ENCODE measurements at places on chromosomes 13 and 19.
A peak's percentile ranks its signal among the peaks of the same experiment; 100 is the strongest.

DNA sequence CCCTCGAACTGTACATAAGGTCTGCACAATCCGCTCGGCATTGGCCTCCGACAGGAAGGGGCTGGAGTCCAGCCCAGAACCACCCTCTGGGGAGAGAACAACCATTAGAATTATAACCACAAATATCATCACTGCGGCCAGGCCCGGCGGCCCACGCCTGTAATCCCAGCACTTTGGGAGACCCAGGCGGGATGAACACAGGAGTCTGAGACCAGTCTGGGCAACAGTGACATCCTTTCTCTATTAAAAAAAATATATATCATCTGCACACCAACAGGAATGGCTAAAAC, 11.4 kb downstream of the COQ8B start:
- DNase-seq: no peak

DNA sequence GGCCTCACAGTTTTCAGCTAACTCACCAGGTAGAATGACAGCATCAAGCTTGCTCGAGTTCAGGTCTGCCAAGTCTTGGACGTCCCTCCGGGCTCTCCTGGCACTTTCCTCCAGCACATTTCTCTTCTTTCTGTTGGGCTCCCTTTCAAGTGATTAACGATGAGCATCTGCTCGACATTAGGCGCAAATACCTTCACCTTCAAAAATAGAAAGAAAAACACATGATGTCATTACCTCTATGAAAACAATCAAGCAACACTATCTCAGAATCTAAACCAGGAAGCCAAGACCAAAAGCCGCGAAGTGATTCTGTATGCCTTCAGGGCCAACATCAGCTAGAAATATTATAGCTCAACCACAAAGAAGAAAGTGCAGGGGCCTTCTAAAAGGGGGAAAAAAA, 15.4 kb upstream of the CLN5 start:
- DNase-seq: no peak

- DNase-seq: peak; percentile 14
Observed at GRCh38 chr13:39982745-39983144, 327.3 kb downstream of the COG6 start.

DNA sequence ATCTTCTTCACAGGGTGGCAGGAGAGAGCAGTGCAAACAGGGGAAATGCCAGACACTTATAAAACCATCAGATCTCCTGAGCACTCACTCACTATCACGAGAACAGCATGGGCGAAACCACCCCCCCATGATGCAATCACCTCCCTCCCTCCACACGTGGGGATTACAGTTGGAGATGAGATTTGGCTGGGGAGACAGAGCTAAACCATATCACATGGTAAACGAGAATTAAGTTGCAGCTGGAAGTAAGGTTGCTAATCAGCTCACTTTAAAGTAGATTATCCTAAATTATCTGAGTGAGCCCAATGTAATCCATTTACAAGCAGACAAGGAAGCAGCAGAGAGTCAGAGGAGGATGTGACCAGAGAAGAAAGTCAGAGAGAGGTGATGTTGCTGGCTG, 102.2 kb upstream of the IPO5 start:
- DNase-seq: no peak

DNA sequence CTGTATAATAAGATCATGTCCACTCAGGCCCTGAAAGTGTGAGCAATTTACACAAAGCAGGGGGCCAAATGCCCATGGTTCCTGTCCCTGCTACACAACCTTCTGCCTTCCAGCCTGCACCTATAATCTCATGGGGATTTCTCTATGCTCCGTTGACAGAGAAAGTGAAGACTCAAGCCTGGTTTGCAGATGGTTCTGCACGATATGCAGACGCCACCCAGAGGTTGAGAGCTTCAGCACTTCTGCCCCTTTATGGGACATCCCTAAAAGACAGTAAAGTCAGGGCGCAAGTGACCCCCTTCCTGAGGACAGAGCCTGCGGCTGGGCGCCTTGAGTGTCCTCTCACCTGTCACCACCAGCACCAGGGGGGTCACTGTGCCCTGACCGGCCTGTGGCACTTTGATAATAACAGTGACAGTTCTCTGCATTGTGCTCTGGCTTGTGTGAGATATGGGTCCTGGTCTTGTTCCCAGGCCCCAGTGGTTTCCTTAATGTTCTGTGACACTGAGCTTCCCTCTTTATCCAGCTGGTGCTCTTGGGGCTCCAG, 15.1 kb downstream of the LILRA5 start:
- no peak for DNase-seq

DNA sequence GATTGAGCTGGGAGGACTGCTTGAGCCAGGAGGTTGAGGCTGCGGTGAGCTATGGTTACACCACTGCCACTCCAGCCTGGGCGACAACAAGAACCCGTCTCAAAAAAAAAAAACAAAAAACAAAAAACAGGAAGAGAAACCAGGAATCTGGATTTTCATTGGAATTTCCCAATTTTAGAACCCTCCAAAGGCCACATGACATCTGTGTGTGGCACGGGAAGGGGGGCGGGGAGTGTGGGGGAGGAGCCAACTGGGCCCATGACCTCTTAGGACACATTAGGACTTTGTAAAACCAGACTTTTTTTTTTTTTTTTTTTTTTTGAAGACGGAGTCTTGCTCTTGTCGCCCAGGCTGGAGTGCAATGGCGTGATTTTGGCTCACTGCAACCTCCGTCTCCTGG, 21.2 kb upstream of the MYDGF start:
- DNase-seq: no peak

- no peak for DNase-seq
Observed at GRCh38 chr19:42281827-42282762, 13.0 kb downstream of the CIC start.

DNA sequence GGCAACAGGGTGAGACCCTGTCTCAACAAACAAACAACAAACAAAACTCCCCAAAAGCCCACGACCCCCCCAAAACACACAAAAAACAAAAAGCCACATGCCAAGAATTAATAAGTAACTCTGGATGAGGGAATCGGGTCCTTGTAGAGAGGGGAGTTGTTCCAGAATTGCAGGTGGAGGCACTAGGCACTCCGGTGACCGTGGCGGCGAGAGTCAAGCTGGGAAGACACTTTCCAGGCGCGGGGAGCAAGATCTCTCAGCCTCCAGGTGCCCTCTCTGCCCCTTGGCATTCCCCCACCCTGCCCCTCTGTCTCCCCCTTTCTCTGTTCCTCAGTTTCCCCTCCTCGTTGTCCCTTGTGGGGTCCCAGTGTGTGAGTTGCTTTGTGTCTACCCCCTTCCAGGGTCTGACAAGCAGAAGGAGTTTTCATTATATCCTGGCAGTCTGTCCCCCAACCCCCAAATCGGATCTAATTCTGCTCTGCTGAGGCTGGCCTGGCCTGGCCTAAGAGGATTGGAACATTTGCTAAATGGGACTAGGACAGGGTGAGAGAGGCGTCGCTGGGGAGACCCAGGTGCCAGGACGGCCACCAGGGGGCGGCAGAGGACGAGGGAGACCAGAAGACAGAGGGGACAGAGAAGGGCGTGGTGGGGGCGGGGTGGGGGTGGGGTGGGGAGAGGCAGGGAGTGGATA, 8.3 kb upstream of the CRX start:
- DNase-seq: peak; percentile 52

DNA sequence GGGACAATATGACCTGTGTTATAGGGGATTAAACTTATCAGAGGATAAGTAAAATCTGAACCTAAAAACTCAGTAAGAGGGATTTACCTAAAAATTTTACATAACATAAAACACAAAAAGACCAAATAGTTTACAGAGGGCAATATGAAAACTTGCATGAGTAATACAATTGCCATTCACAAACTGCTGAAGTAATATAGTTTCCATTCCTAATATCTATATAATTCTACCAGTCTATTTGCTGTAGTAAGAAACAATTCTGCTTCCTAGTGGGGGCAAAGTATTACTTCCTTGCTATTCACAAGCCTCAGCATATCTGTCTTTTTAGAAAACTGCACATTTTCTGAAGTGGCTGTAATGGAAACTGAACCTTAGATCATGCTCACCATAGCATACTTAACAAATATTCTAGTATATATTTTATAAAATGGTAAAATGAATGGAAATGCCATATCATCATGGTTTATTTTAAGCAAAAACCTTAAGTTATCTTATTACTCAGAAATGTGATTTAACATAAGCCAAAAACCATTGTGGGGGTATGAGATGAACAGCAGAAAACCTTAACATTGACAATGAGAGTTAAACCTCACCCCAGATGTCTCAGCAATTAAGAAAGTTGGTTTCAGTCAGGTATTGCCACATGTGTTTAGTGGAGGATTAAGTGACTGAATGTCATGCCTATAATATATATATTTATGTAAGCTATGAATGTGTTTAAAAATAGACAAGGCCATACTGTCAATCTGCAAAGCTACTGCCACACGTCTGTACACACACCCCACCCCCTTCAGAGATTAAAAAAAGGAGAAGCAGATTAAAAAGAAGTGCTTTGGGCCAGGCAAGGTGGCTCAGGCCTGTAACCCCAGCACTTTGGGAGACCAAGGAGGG, 136.8 kb downstream of the MIPEP start:
- DNase-seq: no peak

- DNase-seq: no peak
Observed at GRCh38 chr19:45351401-45351952, 10.9 kb downstream of the KLC3 start.

DNA sequence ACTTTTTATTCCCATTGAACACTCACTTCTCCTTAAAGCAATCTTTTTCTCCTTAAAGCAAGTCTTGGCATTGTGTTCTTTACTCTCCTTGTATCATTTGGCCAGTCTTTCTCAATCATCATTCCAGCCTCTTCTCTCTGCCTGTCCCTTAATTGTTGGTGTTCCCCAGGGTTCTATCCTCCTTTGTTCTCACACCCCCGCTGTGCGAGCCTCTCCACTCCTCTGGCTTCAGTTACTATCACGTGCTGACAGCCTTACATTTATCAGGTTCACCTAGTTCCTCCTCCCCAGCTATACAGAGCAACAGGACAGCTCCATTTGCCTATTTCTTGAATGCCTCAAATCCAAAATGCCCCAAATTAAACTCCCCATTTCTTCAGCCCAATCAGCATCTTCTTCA, 24.6 kb downstream of the CYSLTR2 start:
- no peak for DNase-seq

- no peak for DNase-seq
Observed at GRCh38 chr13:39603424-39603947, 493 bp upstream of the LHFPL6 start.

GRCh38 chr13:105363261-105364190, 1171.9 kb downstream of the EFNB2 start:
- no peak for DNase-seq

DNA sequence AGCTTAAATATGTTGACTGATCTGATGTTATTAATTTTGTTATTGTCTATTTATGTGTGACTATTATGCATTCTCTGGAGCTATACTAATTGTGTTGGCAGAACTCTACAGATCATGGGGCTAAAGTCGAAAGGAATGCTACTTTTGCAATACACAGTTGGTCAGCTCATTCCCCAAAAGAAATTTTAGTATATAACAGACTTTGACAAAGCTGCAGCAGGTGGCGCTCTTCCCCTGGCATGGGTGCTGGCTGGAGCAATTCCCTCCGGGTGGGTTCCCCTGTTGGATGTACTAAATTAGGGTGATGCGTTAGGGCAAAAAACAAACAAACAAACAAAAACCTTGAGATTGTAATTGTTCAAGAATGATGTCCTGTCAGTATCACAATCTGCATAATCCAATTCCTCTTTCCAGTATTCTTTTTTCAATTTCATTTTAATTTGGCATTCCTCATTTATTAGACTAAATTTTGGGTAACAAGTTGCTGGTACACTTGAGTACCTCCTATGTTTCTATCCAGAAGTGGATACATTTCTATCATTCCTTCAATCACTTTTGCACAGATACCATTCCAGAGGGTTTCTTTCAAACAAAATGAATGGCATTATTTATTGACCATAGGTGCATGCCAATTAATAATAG, 322.8 kb upstream of the EDNRB start:
- peak; percentile 10 for DNase-seq

DNA sequence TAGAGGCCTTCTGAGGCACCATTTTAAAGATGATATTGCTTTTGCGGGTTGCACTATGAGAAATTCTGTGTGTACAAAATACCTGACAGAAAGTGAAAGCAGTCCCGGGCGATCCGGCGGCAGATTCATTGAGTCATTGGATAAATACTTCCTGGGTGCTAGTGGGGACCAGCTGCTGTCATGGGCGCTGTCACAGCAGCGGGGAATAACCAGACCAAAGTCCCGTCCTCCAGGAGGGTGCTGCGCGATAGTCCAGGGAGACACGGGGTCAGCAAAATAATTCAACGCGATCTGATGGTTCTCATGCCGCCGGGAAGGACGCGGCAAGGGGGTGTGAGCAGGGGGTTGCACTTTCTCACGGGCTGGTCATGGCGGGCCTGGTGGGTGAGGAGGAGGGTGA, 13.5 kb downstream of the ZFR2 start:
- no peak for DNase-seq

- DNase-seq: no peak
Observed at GRCh38 chr13:73991884-73992283, 142.3 kb downstream of the KLF12 start.

DNA sequence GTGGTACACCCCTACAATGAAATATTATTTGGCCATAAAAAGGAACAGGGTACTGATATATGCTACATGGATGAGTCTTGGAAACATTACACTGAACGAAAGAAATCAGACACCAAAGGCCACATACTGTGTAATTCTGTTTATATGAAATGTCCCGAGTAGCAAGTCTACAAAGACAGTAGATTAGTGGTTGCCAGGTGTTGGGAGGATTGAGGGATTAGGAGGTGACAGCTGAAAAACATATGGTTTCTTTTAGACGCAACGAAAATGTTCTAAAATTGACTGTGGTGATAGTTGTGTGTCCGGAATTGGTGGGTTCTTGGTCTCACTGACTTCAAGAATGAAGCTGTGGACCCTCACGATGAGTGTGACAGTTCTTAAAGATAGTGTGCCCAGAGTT, 35.1 kb downstream of the IL17D start:
- DNase-seq: no peak

DNA sequence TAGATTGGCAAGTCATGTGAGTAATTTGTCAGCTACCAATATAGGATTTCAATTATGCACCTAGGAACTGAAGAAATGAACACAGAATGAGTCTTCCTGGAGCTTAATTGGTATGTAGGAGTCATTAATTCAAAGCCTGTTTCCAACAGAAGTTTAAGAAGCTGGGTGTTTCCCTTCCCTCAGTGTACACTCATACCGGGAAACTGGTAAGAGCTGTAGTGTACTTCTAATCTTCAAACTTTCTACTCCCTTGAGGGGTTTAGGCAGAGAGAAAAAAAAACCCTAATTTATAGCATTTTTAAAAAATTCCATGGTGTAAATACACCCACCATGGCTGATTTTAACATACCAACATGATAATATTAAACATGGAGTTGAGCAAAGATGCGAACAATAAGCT, 665.7 kb upstream of the SLITRK5 start:
- no peak for DNase-seq

Measured in mucosa of gallbladder (tissue), 1 donor.